Camera-type eye (tissue), 1 donor: ENCODE measurements at places on chromosomes 4 and X. TPM values are rescaled to one million over a fixed set of nuclear protein-coding genes. Genes with fewer than 3 reads are reported as not detected.

Gene RBMX
- total RNA-seq: 602 TPM

Gene TAF7L
- not detected for total RNA-seq

Gene FGFBP1
- 0.71 TPM for total RNA-seq

Gene PLP1
- 123 TPM for total RNA-seq

Gene TRAPPC11
- total RNA-seq: 66.6 TPM

Gene SPIN2A
- 2.0 TPM for total RNA-seq

Gene ARSJ
- total RNA-seq: 6.1 TPM

Gene FHIP1A
- 32.1 TPM for total RNA-seq

Gene KLHL34
- 0.27 TPM for total RNA-seq
